ENCODE measurements at places on chromosomes 12 and 14. TPM values are rescaled to one million over a fixed set of nuclear protein-coding genes. Genes with fewer than 3 reads are reported as not detected.

DNA sequence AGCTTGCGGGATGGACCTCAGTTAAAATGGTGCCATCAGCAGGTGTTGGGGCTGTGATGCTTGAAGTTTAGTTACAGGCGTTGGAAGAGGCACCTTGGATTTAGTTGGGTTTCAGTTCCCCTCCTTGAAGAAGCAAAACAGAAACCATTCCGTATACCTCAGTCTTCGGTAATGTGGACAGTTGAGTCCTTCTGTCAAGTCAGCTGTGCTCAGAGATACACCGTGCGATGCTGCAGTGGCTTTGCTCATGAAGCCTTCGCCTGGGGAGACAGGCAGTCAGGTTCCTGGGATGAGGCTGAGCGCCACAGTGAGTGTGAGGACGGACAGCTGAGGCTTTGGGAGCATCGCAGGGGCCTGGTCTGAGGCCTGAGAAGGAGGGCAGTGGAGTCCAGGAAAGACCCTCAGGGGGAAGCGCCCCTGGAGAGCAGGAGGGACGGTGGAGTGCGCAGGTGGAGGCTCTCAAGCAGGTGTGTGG lies 7.4 kb downstream of the RAN start:
- DNase-seq: no peak

Gene CMAS
- 28.3 TPM for polyA plus RNA-seq

Gene PIANP
- polyA plus RNA-seq: not detected

GRCh38 chr14:21346532-21347135 lies 37.2 kb downstream of the SUPT16H start:
- DNase-seq: no peak

GRCh38 chr14:102046337-102047278 lies 40.2 kb downstream of the HSP90AA1 start:
- no peak for DNase-seq

DNA sequence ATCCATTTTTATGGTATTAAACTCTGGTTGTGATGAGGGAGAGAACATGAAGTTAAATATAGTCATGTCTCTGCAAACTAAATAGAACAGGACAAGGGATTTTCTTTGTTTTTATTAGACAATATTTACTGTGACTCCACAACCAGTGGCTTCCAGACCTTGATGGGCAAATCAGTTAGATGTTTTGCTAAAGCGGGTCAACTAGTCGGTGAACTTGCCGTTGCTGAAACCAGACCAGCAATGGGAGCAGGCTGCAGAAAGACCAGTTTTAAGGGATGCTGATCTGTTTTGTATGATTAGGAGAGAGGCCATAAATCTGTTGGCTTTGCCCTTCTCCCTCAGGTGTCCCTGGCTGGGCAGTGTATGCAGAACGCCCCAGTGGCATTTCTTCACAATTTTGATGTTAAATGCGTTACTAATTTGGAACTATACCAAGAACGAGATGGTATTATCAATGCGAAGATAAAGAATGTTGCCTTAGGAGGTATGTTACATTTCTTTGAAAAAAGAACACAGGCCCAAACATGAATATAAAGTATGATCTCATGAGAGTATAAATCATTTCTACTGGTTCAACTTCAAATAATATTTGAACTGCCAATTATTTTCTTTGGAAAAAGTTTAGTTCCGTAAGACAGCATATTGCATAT lies 19.4 kb downstream of the TCTN2 start:
- DNase-seq: no peak

Gene EPYC
- polyA plus RNA-seq: not detected
